NCI-H1105 treated with DMSO at 0.1 percent for 48 hours (cell line): ENCODE measurements at places on chromosomes 7 and 10.

DNA sequence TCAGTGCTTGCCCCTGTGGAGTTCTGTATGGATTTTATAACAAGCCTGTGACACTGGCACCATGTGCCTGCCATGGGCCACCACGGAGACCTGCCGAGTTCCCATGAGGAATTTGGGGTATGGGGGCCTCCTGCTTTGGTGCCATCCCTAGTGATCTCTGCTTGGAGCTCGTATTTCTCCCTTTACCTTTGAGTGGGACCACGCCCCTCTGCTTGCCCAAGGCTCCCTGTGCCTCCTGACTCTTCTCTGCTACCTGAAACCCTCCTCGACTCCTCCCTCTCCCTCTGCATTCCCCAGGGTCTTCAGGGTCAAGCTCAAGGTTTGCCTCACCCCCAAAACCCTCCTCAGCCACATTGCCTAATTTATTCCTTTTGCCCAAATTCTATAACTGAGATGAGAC, 225.0 kb downstream of the BUB3 start:
- DNase-seq = no peak

DNA sequence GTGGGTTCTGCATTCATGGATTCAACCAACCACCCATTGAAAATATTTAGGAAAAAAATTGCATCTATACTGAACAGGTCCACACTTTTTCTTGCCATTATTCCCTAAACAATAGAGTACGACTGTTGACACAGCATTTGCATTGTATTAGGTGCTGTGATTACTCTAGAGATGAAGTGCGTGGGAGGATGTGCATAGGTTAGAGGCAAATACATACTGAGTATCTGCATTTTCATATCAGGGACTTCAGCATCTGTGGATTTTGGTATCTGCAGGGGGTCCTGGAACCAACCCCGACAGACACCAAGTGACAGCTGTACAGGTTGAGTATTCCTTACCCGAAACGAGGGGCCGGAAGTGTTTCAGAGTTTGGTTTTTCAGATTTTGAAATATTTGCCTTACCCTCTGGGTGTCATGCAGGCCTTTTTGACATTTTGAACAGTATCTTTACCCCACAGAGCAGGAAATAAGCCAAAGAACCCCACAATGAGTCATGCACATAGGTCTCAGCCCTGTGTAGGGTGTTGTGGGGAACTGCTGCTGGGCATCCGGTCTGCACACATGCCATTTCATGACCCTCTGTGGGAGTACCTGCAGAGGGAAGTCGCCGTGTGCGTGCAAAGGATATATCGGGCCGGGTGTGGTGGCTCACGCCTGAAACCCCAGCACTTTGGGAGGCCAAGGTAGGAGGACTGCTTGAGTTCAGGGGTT, 14.5 kb downstream of the NUDT5 start:
- no peak for DNase-seq

DNA sequence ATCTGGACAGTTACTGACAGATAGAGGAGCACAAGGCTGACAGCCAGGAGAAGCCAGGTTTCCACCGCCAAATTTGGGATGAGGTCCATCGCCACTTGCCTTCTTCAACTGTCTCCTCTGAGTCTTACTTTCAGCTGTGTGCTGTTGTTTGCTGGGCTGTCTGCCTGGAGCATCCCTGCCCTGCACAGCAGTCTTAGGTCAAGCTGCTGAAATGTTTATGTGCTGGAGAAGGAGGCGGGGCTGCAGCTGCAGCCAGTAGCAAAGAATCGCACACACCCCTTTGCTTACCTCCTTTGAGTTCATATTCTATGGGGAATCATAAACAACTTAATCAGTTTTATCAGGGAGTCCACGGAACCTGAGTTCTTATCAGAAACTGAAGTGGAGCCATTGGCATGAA, 20.1 kb upstream of the CYP3A5 start:
- DNase-seq = no peak

- no peak for DNase-seq
Observed at GRCh38 chr10:88395677-88396076, 187.4 kb downstream of the RNLS start.

DNA sequence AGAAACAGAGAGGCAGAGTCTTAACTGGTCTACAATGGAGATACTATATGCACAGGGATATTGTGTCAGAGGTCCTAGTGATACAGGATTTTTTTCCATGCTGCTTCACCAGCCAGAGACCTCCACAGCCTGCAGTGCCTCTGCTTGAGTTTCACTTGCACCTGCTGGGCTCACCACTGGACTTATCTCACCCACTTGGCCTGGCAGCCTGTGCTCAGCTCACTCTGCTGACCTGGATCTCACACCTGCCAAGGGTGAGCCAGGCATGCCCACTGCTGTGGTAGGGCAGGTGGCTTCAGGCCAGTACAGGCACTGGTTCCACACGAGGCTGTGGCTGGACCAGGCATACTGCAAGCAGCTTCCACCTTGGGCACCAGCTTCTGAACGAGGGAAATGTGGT, 36.6 kb downstream of the PNLIPRP3 start:
- no peak for DNase-seq

GRCh38 chr7:2521952-2522591, 2.5 kb downstream of the LFNG start:
- DNase-seq = no peak
